ENCODE measurements at places on chromosomes 2 and 18. TPM values are rescaled to one million over a fixed set of nuclear protein-coding genes. Genes with fewer than 3 reads are reported as not detected.

DNA sequence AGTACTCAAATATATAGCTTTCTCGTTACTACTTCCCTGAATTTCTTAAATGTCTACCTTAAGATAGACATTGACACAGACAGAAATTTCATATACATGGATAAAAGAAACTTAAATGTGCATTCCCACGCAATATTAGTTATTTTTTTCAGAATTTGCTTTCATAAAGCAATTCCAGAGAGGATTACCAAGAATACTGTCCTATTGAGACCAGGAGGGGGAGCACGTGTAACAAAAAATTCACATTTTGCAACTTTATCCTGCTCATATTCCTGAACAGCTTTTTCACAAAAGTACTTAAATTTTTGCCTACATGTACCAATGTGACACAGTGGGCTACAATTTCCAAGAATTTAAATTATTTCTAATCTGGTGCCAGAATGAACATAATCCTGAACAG, 30.7 kb upstream of the ERCC3 start:
- no peak for DNase-seq

DNA sequence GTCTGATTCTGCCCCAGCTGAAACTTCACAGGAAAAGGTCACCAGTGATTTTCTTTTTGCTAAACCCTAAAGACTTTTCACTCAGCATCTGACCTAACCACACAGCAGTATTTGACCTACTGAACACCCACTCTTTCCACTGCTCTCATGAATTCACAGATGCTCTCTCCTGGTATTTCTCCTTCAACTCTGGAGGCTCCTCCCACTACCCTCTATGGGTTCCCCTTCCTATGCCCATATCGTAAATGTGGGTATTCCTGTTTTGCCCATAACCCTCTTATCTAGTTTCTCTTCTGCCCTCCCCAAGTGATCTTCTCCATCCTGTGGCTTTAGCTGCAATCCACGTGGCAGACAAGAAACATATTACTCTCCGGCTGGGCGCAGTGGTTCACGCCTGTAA, 7.6 kb downstream of the PLEKHM3 start:
- DNase-seq: no peak

The ACKR3 gene
- 24.9 TPM for total RNA-seq

GRCh38 chr2:236856848-236857235, 228.8 kb upstream of the COPS8 start:
- DNase-seq: no peak

The CROCC2 gene
- total RNA-seq: not detected

The NYAP2 gene
- total RNA-seq: not detected

The OTOS gene
- not detected for total RNA-seq

The TTR gene
- total RNA-seq: not detected

DNA sequence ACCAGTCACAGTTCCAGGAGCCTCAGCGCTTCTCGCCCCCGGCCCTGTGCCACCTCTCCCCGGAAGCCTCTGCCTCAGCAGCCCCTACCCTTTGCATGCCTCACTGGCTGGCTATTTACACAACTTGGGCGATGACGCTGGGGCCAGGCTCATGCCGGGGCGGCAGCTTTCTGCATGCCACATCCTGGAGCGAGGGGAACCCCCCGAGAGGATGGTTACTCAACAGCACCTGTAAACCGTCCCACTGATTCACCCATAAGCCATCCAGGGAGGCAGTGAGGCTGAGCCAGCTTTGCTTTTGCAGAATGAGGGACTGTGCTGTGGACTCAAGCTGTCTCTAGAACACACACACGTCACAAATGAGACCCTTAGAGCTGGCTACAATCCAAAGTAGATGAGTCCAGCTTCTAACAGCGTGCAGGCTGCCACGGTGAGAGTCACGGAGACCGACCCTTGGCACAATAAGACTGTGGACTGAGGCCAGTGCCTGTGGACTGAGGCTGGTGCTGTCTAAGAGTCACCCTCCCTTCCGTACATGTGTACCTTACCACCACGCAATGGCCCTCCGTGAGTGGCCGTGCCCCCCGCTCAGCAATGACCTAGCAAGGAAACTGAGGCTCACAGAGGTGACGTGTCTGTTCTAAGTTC, 45.6 kb upstream of the ODC1 start:
- DNase-seq: no peak

GRCh38 chr2:42252464-42252863, 83.3 kb downstream of the EML4 start:
- DNase-seq: no peak

- DNase-seq: no peak
Measured at GRCh38 chr2:127527001-127527804, 914 bp upstream of the IWS1 start.

DNA sequence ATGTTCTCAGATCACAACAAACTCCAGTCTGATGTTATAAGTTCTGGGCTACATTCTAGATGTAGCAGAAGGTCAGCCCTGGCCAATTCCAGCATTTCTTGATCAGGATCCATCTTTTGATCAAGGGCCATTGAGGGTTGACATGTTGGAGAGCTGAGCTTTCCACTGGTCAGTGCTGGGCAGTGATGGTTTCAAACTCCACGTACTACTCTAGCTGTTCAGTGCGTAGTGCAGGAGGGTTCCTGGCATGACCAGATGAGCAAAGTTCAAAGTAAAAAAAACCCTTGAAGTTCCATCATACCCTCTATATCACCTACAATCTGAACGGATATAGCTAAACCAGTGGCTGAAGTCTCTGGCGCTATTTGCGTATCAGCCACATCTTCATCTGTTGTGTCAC, 210.4 kb upstream of the OSR1 start:
- DNase-seq: peak; percentile 80

GRCh38 chr2:200367155-200367554, 60.7 kb downstream of the SPATS2L start:
- DNase-seq: no peak

- DNase-seq: peak; percentile 45
Measured at GRCh38 chr2:14761118-14761517, 128.6 kb downstream of the LRATD1 start.

- DNase-seq: no peak
Measured at GRCh38 chr2:241866790-241867645, 2.5 kb upstream of the RTP5 start.

- DNase-seq: no peak
Measured at GRCh38 chr18:60649842-60650536, 277.4 kb upstream of the MC4R start.

- DNase-seq: no peak
Measured at GRCh38 chr2:9652898-9653479, 22.2 kb upstream of the YWHAQ start.

The C2orf78 gene
- not detected for total RNA-seq

The MYO5B gene
- 2.0 TPM for total RNA-seq

DNA sequence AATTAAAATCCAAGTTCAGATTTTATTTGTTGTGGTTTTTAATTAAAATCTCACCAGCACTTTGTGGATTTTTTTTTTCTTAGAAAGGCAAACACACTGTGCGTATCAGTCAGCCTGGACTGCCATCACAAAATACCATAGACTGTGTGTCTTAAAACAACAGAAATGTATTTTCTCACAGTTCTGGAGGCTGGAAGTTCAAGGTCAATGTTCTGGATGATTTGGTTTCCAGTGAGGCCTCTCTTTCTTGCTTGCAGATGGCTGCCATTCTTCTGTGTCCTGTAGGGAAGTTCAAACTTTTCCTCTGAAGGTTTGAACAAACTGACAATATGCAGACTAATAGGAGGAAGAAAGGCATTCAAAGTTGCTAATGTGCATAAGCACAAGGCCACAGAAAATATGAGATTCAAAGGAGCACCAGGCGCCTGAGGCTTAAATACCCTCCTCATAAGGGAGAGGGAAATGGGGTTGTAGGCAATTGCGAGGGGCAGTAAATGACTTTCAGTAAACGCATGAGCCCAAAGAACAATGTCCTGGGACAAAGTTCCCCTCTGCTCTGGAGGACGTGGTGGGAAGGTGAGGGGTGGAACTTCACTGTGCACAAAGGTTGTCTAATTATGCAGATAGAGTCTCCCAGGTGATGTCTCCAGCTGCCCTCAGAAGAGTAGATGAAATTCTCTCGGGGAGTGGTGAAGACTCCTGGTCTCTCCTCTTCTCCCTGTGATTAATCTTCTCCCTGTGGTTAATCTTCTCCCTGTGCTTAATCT, 26.5 kb upstream of the KCNF1 start:
- DNase-seq: no peak

DNA sequence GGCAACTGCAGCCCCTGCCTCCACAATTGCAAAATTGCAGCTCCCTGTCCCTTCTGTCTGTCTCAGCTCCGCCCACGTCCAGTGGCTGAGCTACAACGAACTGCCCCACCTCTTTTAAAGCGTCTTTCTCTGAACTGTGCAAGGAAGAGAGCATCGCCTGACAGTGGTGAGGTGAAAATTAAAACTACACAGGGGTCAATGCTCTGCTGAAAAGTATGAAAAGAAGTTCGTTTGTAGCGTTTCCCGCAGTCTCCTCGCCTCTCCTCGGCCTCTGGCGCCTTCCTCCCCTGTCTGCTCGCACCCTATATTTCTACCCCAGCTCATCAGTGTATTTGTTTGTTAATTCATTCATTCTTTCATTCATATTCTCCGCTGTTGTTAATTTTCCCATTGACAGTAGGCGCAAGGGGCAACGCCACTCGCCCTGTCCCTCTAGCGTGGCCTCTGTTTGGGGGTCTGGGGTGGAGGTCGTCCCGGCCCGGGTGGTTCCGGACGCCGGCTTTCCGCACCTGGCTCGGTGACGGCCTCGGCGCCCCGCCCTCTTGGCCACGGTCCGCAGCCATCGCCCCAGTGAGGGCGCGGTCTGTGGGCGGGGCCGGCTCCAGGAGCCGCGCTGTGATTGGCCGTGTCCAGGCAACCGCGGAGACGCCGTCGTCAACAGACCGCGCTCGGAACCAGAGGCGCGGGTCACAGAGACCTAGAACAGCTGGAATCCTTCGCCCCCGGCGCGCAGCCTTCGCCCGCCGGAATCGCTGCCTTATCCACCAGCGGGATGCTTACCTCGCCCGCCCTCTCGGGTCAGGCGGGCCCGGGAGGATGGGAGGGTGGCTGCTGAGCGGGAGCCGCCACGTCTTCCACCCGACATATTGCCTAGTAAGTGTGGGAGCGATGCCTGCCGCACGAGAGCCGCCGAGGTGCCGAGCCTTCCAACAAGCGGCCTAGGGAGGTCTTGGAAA, at the start of gene VWA3B:
Gene VWA3B (plus strand): TSS at position 677 of the 956 bp plus-strand sequence. CDS start 5,926 bp downstream, outside the sequence.
- no peak for DNase-seq

- no peak for DNase-seq
Measured at GRCh38 chr18:34397286-34397896, 172.7 kb upstream of the NOL4 start.

GRCh38 chr2:195671563-195671962, 14.5 kb downstream of the SLC39A10 start:
- no peak for DNase-seq

DNA sequence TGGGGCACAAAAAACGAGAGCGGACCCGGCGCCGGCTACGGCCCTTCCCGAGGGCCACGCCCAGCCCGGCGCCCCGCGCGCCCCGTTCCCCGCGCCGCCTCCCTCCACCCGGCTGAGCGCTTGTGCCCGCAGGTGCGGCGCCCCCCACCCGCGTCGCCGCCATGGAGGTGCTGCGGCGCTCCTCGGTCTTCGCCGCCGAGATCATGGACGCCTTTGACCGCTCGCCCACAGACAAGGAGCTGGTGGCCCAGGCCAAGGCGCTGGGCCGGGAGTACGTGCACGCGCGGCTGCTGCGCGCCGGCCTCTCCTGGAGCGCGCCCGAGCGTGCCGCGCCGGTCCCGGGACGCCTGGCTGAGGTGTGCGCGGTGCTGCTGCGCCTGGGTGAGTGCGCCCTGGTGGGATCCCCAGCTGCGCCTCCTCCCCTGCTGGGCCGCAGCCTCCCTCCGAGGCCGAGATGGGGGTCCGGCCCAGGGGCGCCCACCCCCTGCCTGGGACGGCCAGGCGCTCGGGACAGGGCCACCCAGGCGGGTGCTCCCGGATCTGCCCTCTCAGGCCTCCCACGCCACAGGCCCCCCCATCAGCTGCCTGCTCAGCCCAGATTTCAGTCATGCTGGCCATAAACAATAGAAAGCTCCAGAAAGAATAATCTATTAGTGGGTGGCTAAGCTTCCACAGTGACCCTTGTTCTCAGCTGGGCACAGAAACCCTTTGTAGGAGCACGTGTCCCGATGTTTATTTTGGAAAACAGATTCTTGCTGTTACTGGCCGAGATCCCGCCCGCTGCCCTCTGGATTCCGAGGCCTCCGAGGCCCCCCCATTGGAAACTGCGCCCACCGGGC, 997 bp downstream of the BOK start:
- DNase-seq: no peak

GRCh38 chr2:162013514-162014475, 60.2 kb downstream of the DPP4 start:
- DNase-seq: no peak

The IL36A gene
- not detected for total RNA-seq

The CD8B2 gene
- total RNA-seq: not detected

The SLC11A1 gene
- 5.6 TPM for total RNA-seq

The MRPS9 gene
- 16.2 TPM for total RNA-seq

GRCh38 chr2:227411320-227411989, 23.7 kb upstream of the SCYGR1 start:
- DNase-seq: no peak

The TSPYL6 gene
- total RNA-seq: not detected

- DNase-seq: no peak
Measured at GRCh38 chr2:150742094-150742493, 254.6 kb upstream of the RND3 start.

The HOXD4 gene
- total RNA-seq: 0.98 TPM

DNA sequence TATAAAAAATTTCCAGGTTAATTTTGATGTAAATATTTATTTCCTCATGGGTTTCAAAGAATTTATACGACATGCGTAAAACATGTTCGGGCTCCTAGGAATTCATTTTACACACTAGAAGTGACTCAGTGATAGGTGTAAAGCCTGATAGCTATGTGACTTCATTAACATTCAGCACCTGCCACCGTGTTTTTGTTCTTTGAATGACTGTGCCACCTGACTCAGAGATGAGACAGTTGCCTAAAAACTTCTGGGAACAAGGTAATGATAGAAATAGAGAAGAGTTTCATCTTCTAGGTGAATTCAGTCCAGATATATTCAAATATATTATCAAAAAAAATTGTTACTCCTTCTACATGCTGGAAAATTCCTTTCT, 10.0 kb downstream of the IL1R2 start:
- DNase-seq: no peak

DNA sequence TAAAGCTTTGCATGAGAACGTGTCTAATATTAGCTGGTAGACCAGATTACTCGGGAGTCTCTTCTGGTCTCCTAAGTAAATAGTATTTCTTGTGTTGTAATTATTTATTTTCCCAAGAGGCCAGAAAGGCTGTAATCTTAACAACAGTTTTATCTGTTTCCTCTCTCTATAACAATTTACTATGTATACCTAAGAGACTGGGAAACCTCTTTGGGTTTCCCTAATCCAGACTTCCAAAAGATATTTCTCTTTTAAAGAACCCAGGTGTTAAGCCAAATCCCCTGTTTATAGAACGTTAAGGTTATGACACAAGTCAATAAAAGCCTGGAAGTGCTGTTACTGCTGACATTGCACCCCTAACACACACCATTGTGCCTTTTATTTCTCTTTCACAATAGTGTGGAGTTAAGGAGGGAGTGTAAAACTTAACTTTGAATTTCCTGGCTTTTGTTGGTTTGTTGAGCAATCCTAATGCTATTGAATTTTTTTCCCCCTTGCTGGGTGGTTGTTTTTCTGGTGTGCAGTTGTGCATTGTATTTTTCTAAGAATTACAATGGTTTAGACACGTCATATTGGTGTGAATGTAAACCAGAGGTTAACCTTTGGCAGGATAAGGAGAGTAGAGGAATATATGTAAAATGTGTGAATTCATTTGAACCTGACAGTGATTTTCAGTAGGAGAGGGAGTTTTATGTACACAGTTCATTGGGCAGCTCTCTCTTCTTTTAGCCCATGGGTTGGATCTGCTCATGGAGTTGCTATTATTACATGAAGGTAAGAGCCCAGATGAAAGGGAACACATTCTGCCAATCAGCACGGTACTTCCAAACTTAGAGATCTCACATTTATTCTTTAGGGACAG, 192.8 kb downstream of the MTX2 start:
- no peak for DNase-seq

The KIAA2012 gene
- not detected for total RNA-seq

The TCF23 gene
- total RNA-seq: not detected

Measured in esophagus muscularis mucosa (tissue), 4 donors.